ENCODE measurements at places on chromosomes 6 and 20. TPM values are rescaled to one million over a fixed set of nuclear protein-coding genes. Genes with fewer than 3 reads are reported as not detected.

DNA sequence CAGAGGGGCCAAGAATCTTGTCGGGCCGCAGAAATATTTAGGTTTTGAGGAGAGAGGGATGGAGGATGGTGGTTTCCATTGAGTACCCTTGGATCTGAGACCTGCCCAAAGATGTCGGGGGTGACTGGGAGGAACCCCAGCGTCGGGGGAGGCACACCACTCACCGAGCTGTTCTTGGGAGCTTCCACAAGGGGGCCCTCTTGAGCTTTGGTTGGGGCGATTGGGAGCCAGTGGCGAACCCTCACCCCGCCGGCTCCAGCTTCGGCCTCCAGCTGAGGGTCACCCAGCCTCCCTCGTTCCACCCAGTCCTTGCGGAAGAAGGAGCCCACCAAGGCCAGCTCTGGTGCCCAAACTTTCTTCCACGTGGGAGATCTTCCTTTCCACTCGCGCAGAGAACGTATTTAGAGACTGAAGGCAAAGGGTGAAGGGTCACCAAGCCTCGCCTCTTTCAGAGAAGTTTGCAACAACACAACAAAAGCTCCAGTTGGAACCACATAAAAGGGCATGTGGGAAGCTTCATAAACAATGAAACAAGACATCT is 33.6 kb downstream of the APCDD1L start:
- no peaks in the 10 kb centered on the region for H3K27me3 ChIP-seq
- no peak overlapping the region for H3K4me3 ChIP-seq
- H3K4me1 ChIP-seq = peaks cover 6% of the 10 kb centered on the region
- peak; percentile 63 for DNase-seq

The C2 gene
- 2.3 TPM for total RNA-seq

DNA sequence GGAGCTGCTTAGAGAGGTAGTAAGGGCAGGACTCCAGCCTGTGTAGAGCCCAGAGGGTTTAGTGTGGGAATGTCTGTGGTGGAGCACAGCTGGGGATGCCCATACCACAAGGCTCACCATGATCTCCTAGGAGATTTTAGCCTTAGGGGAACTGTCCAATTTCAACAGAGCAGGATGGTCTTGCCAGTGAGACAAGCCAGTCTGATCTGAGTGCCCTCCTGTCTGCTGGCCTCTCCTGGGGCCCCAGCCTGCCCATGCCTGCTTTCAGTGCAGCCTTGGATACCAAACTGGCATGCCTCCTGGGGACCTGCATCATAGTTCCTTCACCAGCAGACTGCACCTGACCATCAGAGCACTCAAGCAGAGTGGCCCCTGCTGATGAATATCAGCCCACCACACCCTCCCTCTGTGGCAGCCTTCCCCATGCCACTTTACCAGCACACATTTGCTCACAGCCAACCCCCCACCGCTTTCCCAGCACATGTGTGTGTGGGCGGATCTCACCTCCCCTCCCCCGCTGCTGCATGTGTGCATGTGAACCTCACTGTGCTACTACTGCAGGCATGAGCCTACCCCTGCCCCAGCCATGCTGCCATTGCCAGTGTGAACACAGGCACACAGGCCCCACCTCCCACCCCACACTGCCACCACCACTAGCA is 7.9 kb upstream of the TREM1 start:
- no peaks in the 10 kb centered on the region for H3K27me3 ChIP-seq
- H3K4me3 ChIP-seq = no peak overlapping the region
- no peak overlapping the region for H3K27ac ChIP-seq
- H3K4me1 ChIP-seq = peaks cover 7% of the 10 kb centered on the region
- no peak for DNase-seq

DNA sequence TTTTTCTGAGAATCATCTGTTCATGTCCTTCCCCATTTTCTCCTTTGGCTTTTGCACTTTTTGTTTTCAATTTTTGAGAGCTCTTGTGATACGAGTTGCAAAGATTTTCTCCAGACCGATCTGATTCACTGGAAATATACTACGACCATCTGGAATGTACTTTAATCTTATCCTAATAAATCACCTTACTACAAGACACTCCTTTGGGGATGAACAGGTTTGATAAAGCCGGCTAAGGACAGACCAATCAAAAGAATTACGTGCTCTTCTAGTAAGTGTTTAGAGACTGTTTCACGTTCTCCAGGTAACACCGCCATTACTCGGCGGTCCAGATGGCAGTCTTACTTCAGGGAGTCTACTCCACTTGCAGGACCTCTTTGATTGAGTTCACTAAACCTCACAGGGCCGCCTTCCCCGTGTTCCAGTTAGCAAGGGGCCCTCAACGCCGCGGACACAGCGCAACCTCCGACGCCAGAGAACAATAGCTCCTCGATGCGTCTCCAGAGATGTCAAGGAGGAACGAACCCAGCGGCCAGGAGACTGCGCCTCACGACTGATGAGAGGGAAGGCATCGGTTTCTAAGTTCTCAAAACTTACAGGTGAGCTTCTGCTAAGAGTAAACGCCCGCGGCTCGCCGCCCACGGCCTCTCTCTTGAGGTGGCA is 920 bp upstream of the WTAP start:
- peak overlapping the region; percentile 95 for H3K27ac ChIP-seq
- no peaks in the 10 kb centered on the region for H3K27me3 ChIP-seq
- no peak for DNase-seq

All from CD4-positive, alpha-beta T cell (primary cell).